ENCODE measurements at places on chromosomes 5 and 9.

- DNase-seq = no peak
These were observed 110.1 kb upstream of the LPAR1 start for GRCh38 chr9:111148052-111149017.

DNA sequence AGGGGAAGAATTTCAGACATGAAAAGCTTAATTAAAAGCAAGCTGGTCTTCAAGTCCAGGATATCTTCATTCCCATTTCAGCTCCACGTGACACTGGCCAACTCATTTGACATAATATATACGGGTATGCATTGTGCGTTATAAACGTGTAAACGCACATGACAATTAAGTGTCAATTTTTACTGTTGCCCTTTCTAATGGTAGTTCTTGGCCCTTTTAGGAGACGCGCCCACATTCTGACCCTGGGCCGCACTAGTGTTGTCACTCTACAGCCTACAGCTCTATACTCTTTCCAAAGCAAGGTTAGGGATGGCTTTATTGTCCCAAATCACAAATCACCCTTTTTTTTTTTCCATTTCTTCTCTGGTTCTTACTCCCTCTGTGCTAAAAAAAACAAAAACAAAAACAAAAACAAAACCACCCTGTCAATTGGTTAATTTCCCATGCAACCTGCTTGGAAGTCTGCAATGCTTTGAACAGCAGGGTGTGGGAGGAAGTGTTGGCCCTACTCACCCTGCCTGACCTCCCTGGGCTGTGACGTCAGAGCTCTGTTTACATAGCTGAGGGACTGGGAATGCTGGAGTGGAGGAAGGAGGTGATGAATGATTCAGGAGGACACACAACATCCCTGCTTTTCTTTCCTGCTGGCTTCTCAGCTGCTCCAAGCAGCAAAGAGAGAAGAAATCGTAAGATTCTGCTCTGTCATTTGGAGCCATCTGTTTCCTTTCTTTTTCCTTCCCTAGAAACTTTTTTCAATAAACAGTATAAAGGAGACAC, 19.3 kb downstream of the RFK start:
- DNase-seq = no peak

DNA sequence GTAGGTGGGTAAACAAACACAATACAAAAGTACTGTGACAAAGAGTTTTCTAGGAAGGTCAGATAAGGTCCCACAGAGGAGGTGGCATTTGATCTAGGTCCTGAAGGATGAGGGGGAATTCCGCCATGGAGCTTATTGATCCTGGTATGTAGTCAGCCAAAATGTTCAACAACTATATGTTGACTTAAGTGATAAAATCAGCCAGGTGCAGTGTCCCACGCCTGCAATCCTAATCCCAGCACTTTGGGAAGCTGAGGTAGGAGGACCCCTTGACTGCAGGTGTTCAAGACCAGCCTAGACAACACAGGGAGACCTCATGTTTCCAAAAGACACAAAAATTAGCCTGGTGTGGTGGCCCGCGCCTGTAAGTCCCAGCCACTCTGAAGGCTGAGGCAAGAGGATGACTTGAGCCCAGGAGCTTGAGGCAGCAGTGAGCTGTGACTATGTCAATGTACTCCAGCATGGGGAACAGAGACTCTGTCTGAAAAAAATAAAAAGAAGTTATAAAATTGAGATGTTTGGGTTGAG, 46.4 kb upstream of the PLIN2 start:
- DNase-seq = no peak

- no peak for DNase-seq
These were observed 100.7 kb downstream of the CDC42SE2 start for GRCh38 chr5:131364507-131365050.

- no peak for DNase-seq
These were observed 1037.3 kb upstream of the ACO1 start for GRCh38 chr9:31347082-31347617.

DNA sequence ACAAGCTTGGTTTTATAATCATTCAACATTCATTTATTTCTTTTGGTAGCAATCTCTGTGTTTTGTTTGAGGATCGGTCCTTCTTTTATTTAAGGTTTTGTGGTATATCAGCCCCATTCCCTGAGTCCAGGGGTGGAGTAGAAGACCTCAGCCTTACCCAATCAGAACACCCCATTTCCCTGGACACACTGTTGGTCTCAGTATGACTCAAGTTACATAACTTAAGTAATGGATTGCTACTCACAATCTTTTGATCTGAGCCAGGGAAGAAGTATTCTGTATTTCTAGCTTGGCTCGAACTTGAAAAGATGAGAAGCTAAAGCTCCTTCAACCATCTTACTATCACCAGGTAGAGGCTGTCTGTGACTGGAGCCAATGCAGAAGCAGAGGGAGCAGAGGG, 175.2 kb upstream of the HAPLN1 start:
- no peak for DNase-seq

GRCh38 chr9:132003896-132004295, 75.8 kb downstream of the MED27 start:
- no peak for DNase-seq

DNA sequence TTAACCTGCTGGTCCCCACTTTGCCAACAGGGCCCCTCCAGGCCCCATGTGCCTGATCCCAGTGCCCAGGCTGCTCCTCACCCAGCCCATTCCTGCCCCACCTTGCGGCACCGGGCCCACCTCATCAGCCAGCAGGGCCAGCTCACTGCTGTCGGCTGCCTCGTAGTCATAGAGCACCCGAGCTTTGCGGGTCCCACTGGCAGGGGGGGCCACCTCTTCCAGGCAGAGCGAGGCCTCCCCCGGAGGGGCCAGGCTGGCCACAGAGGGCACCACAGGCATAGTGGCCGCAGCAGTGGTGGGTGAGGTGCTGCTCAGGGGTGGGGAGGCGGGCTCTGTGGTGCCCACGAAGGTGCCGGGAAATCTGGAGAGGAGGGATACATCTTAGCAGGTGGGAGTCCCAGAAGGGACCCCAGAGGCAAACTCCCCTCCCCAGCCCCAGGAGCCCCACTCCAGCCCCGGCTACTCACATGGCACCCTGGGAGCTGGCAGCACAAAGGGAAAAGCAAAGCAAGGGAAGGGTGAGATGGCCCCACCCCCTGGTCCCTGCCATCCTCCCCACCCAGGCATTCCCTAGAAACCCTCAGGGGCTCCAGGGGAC, 19.0 kb downstream of the SH3GLB2 start:
- no peak for DNase-seq

GRCh38 chr5:151239237-151239861, 13.6 kb upstream of the GM2A start:
- no peak for DNase-seq

DNA sequence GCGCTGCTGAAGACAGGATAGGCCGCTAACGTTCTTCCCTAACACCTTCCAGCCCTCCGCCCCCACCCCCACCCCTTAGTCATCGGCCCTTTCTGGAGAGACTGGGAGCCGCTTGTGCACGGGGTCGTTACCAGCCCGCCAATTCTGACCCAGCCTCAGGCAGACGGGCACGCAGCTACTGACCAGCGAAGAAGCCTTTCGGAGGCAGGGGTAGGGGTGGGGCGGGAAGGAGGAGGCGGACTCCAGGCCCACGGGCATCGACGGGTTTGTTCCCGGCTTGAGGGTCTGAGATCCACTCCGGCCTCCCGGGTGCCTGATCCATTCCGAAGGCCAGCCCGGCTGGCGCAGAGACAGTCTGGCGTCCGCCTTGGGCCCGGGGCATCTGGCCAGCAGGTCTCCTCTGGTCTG, 729 bp upstream of the HAND1 start:
- DNase-seq = no peak

GRCh38 chr5:68479524-68479923, 264.0 kb downstream of the PIK3R1 start:
- DNase-seq = no peak

- DNase-seq = no peak
These were observed 1.9 kb downstream of the SPTAN1 start for GRCh38 chr9:128554155-128554862.

GRCh38 chr9:73219985-73220626, 68.4 kb downstream of the ANXA1 start:
- no peak for DNase-seq

- no peak for DNase-seq
These were observed 68.3 kb downstream of the FGF1 start for GRCh38 chr5:142617416-142618129.
